NCI-H774 (cell line): ENCODE measurements at places on chromosomes 1 and 21.

DNA sequence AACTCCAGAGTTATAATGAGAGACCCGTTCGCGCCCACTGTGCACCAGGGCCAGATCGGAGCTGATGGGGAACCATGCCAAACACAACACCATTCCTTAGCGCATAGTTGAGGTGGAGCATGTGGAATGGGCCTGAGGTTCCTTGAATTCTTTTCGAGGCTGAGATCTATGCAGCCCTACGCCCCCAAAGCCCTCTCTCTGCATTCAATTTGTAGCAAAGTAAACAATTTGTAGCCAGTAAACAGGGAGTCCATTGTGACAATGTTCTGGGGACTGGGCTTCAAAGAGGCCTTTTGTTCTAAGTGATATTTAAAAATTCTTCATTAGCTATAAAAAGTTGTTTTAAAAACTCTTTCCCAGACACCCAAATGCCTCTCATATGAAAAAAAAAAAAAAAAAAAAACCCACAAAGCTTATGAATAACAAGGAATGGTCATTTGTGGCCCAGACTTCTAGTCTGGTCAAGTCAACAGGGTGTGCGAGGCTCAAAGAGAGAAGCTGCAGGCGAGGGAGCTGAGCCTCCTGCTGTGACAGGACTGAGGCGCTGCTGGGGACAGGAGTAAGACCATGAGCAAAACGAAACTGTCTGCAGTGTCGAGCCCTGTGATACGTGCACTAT is 30.6 kb upstream of the KCNE2 start:
- no peak for DNase-seq

GRCh38 chr1:231973830-231974229 is 347.2 kb downstream of the DISC1 start:
- DNase-seq = no peak

- no peak for DNase-seq
These were observed 698.5 kb upstream of the BRINP3 start for GRCh38 chr1:191176131-191176530.

- DNase-seq = no peak
These were observed 17.4 kb upstream of the GJA9 start for GRCh38 chr1:38898653-38899230.

DNA sequence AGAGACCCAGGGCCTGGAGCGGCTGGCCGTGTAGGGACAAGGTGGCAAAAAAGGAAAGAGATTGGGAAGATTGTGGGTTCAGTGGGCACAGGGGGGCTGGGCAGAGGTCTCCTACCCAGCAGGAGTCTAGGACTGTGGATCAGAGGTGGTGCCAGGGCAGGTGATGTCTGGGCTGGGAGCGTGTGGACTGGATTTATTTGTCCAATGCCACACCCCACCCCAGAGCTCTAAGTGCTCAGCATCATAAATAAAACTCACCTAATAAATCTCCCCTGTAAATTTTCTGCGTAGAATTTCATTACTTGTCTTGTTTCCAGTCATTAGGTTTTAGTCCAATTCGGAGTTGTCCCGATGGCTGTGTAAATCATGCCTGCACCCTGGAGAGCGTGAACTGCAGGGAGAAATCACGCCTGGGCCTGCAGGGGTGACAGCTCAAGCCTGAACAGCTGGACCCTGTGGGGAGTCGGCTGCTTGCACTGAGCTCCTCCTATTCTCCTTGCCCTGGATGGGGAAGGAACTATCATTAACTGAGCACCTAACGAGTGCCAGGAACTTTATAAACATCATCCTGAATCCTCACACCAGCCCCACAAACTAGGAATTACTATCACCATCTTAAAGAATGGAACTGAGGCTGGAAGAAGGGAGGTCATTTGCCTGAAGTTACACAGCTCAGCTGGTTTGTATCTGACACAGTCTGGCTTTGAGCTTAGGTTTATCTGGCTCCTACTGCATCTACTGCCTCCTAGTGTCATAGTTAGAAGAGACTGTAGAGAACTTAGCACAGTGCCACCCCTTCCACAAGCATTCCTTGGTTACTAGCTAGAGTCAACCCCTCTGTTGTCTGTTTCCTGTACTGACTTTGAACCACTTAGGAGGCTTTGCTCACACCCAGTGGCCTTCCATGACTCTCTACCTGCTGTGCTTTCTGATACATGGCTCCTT is 25.0 kb upstream of the POU3F1 start:
- DNase-seq = no peak

DNA sequence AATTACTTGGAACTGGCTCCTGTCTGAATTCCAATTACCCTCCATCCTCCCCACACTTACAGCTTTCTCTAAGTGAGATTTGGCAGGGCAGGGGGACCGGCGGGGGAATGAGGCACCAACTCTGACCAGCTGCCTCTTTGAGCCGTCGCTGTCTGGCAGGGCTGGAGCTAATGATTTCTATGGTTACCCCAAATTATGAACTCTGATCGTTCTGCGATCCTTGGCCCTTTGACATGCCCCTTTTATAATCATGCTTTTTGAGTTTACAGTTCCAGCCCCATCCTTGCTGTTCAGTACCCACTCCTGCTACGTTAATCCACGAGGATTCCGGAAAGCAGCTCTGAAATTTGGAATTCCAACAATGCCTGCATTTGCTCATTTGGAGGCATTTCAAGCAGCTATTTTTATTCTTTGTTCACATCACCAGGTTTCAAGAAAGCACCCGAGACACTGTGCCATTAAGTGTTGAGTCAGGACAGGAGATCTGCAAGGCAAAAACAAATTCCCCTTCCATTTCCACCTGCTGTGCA is 54.6 kb upstream of the LBR start:
- no peak for DNase-seq

- no peak for DNase-seq
These were observed 42.6 kb upstream of the PTGS2 start for GRCh38 chr1:186722711-186723309.

GRCh38 chr1:9883585-9884449 is 26.3 kb downstream of the CTNNBIP1 start:
- DNase-seq = no peak

DNA sequence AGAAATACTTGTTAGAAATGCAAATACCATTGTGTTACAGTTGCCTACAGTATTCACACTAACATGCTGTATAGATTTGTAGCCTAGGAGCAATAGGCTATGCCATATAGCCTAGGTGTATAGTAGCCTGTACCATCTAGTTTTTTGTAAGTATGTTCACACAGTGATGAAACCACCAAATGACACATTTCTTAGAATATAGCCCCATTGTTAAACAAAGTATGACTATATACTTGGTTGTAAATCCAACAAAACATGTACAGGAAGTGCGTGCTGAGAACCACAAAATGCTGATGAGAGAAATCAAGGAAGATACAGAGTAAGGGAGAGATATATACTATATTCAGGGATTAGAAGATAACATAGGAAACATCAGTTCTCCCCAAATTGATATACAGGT is 92.2 kb downstream of the POU2F1 start:
- DNase-seq = no peak

- DNase-seq = no peak
These were observed 29.9 kb downstream of the KRTAP19-8 start for GRCh38 chr21:31008355-31008754.

GRCh38 chr1:15201221-15201620 is 45.8 kb upstream of the FHAD1 start:
- DNase-seq = no peak

DNA sequence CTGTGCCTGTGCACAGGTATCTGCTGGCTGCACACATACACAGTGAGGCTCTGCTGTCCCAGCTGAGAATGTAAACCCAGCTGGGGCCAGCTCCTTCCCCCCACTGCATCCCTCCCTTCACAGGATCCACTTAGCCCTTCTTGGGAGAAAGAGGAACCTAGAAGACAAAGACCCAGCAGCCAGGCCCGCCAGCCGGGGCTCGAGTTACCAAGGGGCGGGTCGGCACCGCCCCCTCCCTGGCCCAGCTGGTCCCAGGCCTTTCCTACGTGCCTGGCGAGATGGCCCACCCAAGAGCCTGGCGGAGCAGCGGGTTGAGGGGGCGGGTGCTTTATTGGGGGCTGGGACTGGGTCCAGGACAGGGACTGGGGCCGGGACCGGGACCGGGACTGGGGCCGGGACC is 2.1 kb downstream of the SH3BGRL3 start:
- DNase-seq = no peak
